ENCODE measurements at places on chromosomes 4 and X.

- DNase-seq, result no peak
Observed at GRCh38 chrX:101079736-101080270, 1.1 kb downstream of the TMEM35A start.

DNA sequence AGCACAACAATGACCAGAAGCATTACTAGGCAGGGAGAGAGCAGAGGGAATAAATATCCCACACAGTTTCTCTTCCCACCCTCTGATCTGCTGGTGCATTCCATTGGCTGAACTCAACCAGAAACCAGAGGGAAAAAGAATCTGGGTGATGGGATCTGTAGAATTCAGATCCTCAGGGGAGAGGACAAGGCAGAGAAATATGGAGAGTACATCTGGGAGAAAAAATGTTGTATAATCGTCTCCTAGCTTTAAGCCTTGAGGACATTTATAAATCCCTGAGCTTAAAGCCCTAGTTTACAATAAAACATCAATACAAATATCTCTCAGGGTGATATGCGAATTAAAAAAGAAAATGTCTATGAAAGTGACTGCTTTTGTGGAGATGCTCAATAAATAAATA, 368.1 kb upstream of the MAD2L1 start:
- DNase-seq, result no peak

DNA sequence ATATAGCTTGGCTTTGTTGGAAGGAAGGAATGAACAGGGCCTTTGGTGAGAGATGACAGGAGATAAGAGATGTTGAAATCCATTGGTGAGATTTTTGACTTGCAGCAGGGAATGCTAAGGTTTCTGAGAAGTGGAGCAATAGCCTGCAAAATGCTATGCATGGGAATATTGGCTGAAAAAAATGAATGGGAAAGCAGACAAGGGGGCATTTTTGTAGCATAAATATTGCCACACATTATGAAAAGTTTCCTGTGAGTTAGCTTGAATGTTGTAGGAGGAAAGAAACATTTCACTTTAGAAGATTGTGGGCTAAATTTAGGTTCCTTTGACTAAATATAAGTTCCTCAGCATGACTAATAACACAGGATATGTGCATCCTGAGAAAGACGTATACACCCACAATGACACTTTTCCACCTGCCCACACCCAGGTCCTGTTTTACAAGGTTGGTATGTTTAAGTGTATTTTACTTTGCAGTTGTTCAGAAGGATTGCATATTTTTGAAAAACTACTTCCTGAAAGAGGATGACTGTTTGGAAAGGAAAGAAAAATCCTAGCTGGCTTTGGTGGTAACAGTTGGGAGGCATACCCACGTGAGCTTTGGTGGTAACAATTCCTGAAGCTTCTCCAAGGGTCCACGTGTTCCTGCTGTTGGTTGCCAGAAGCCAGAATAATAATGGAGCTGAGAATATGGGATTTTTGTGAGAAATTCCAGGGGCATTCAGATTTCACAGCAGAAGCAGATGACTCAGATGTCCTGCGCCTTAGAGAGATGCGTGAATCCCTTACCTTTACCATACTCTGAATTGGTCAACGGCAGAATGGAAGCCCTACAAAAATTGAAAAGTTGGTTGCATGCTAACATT, 28.5 kb downstream of the PHEX start:
- DNase-seq, result no peak

DNA sequence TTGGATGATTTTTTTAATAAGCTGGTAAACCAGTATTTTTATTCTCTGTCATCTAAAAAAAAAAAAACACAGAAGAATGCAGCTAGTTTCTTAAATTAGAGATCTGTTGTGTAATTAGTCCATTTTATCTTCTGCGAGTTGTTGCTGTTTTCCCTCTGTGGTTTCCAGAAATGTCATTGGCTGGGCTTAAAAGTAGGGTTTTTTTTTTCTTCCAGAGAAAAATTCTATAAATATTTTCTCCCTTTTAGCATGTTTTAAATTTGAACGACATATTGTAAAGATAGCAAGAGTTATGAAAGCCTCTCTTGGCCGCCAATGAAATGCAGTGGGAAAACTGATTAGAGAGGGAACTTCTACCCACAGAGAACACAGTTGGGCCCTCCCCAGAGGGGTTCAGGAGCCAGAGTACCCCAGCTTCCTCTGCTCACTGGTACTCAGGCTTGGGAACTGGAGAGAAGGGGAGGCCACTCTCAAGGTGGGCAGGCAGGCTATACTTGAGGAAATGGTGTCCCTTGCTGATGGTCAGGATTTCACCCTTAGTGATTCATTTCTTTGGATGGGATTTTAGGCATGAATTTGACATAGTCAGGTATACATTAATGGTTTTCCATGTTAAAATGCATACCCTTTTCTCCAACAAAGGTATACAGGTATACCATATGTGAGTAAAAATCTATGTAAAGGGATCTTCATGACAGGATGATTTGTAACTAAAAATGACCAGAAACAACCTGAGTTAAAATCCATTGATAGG, 166.1 kb downstream of the BCOR start:
- DNase-seq, result no peak

DNA sequence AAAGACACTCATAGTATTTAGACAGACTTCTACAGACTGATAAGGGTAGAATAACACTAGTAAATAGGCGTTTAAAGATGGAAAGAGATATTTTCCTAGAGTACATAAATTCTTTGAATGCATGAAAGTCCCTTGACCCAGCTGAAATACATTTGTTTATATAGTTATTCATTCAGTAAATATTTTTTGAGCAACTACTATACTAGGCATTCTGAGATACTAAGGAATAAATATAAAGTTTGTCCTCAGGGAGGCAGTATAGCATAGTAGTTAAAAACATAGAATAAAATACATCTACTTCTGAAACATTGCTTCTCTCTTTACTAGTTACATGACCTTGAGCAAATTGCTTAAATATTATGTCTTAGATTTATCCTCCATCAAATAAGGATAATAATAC, 27.4 kb downstream of the HMGN5 start:
- no peak for DNase-seq

DNA sequence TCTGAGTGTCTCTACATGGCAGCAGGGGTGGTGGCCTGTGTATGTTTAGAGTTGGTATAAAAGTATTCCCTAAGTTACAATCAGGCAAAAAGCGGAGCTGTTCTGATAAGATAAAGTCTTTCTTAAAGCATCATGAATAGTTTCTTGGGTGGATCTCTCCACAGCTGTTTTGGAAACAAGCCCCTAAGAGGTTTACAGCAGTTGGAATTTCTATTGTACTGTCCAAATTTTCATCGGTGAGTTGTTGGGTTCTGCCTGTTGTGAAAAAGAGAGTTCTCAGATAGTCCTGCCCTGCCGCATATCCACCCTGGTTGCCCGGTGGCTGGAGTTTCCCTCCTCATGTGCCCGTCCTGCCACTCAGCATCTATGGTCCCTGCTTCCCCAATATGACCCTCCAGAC, 50.1 kb downstream of the C4orf51 start:
- no peak for DNase-seq

GRCh38 chr4:146508229-146508939, 13.4 kb downstream of the SLC10A7 start:
- no peak for DNase-seq

GRCh38 chr4:89157488-89158024, 46.2 kb downstream of the TIGD2 start:
- DNase-seq, result no peak

- DNase-seq, result no peak
Observed at GRCh38 chr4:103786014-103786413, 66.2 kb upstream of the TACR3 start.

GRCh38 chr4:3767570-3768288, 1.5 kb downstream of the ADRA2C start:
- DNase-seq, result no peak

DNA sequence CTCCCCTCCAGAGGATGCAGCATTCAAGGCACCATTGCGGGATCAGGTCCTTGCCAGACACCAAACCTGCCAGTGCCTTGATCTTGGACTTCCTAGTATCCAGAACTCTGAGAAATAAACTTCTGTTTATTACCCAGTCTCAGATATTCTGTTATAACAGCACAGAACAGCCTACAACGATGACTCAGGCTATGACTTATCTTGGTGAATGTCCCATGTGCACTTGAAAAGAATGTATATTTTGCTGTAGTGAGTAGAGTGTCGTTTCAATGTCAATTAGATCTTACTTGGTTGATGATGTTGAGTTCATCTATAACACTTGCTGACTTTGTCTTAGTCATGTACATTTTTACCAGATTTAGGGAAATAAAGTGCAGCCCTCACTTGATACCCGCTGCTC, 34.5 kb upstream of the PGRMC1 start:
- no peak for DNase-seq

DNA sequence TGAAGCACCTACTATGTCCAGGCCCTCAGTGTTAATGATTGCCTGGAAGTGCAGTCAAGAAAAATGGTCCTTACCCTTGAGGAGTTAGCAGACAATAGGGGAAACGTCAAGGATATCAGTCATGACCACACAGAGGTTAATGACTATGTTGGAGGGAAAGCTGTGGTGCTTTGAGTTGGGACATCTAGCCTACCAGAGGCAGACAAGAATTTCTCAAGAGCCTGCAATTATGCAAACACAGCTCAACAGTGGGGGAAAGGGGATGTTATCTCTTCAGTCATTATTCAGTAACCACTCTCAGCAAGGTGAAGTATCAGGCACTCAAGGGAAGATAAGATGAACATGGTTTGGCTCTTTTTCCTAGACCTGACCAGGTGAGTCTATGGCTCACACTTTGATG, 7.0 kb upstream of the FGFBP1 start:
- DNase-seq, result no peak

GRCh38 chr4:100754751-100755150, 236.9 kb upstream of the EMCN start:
- DNase-seq, result no peak

GRCh38 chrX:124274438-124275181, 57.9 kb upstream of the TEX13D start:
- DNase-seq, result no peak

DNA sequence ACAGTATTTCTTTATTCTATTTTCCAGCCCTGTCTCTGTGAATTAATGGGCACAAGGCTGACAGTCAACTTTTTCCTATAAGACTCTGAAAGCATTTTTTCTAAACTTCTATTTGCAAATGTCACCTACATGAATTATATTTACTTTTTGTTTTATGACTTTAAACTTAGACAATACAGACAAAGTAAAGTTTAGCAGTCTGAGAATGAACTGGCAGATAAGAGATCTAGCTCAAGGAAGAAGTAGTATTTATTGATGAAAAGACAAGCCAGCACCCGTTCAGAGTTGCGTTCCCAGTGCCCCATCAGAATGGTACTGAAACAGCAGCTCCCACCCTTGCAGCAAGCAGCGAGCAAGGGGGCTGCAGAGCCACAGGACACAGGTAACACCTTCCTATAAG, 148.5 kb downstream of the FAM13A start:
- no peak for DNase-seq

- no peak for DNase-seq
Observed at GRCh38 chrX:24283127-24283794, 30.6 kb downstream of the SUPT20HL2 start.

DNA sequence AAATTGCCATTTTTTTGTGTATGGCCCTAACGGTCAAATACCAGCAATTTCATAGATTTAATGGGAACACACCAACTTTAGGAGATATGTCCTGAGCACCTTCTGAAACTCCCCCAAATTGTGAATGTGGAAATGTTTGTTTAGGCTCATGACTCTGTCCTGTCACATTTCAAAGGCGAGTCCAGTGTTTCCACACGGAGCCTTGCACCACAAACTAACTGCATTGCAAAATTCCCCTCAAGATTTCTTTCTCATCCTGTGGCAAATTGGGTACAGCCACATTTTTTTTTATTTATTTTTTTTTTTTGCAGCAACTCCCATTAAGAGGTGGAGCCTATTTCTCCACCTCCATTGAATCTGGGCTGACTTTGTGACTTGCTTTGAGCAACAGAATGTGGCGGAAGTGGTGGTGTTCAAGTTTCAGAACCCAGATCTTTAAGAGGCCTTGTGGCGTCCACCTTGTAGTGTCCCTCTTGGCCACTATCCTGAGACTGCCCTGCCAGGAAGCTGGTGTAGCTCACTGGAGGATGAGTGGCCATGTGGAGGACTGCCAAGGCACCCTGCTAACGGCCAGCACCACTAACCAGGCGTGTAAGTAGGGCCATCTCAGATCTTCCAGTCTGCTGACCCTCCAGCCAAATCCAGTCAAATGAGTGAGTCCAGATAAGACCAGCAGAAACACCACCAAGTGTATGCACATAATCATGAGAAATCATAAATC, 172.4 kb upstream of the SCML1 start:
- DNase-seq, result no peak

- no peak for DNase-seq
Observed at GRCh38 chr4:1241466-1241935, 7.4 kb downstream of the CTBP1 start.

DNA sequence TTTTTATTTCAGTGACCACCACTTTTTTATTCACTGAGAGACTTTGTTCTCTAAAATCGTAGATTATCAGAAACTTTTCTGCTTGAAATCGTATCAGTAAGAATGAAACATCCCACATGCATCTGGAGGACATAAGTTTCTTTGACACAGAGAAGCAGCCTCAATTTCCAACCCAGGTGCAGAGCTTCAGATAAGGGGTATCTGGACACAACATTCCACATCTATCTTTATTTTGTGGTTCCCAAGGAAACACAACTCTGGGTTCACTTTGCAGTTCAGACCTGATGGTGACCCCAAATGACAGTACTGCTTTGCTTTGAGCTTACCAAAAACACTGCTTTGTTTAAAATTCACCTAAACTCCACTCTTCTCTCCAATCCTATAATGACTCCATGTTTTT, 1.3 kb upstream of the CLCN5 start:
- no peak for DNase-seq

- DNase-seq, result no peak
Observed at GRCh38 chrX:29926659-29927058, 288.7 kb upstream of the MAGEB2 start.

DNA sequence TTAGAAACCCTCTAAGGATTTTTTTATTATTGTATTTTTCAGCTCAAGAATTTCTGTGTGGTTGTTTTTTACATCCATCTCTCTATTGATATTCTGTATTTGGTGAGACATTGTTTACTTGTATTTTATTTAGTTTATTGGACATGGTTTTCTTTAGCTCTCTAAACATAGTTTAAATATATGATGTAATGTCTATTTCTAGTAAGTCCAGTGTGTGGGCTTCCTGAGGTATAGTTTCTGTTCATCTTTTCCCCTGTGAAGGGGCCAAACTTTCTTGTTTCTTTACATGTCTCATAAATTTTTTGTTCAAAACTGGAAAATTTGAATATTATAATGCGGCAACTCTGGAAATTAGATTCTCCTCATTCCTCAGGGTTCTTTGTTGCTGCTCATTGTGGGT, 28.2 kb upstream of the ATRX start:
- no peak for DNase-seq

GRCh38 chrX:119885554-119886428, 9.9 kb upstream of the AKAP14 start:
- DNase-seq, result no peak

DNA sequence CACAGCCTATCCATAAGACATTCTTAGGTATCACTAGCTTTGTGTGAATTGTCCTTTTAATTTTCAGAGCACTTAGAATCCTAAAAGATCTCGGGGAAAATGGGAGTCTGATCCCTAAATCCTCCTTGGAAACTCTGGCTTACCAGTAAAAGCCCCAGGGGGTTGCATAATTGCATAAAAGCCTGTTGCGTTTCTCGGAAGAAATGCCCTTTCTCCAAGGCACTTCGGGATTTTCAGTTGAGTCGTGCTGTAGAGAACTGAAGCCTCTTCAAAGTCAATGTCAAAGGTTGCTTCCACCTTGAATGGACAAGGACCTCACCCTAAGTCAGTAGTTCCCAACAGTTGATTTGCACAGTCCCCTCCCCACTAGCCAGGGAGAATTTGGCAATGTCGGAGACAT, 20.8 kb downstream of the FAM184B start:
- DNase-seq, result no peak

Measured in vagina (tissue), 2 donors.